Right renal pelvis (tissue), 4 donors: ENCODE measurements at places on chromosomes 13 and 19. TPM values are rescaled to one million over a fixed set of nuclear protein-coding genes. Genes with fewer than 3 reads are reported as not detected.

The ZNF296 gene
- polyA plus RNA-seq, result 0.94 TPM

The SHC2 gene
- polyA plus RNA-seq, result 25.1 TPM

- DNase-seq, result no peak
These were observed 9.7 kb upstream of the ILF3 start for GRCh38 chr19:10644260-10645007.

DNA sequence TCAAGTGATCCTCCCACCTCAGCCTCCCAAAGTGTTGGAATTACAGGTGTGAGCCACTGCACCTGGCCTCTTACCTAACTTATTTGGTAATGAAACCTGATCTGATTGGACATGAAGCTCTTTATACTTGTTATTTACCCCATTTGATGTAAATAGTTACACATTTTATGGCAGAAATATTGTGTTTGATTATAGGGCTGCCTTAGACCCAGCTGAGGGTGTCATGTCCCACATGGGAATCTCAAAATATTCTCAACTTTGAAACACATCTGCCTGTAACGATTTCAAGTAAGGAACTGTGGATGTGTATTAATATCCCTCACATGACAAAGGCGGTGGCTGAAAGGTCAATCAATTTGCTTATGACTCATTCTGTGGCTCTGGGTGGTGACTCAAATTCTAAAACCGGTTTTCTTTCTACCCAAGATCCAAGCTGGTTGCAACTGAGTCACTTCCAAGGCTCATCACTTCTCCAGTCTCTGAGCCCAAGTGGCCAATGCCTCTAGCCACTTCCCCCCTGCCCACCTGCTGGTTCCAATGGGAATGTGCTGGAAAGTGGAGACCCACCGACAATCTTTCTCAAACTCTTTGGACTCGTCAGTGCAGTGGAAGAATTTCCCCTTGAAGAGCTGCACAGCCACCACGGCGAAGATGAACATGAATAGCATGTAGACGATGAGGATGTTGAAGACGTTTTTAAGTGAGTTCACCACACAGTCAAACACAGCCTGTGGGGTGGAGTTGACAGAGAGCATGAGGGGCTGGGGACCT lies 110.9 kb downstream of the IER2 start:
- DNase-seq, result no peak

- no peak for DNase-seq
These were observed 21.9 kb downstream of the COMP start for GRCh38 chr19:18768997-18769891.

GRCh38 chr13:54433493-54434206 lies 1405.0 kb downstream of the OLFM4 start:
- no peak for DNase-seq
